ENCODE measurements at places on chromosomes 13 and 19.

- H3K4me1 ChIP-seq, result no peaks in the 10 kb centered on the region
- no peaks in the 10 kb centered on the region for H3K36me3 ChIP-seq
- DNase-seq, result no peak
These were observed 39.9 kb downstream of the SYDE1 start for GRCh38 chr19:15147090-15147489.

DNA sequence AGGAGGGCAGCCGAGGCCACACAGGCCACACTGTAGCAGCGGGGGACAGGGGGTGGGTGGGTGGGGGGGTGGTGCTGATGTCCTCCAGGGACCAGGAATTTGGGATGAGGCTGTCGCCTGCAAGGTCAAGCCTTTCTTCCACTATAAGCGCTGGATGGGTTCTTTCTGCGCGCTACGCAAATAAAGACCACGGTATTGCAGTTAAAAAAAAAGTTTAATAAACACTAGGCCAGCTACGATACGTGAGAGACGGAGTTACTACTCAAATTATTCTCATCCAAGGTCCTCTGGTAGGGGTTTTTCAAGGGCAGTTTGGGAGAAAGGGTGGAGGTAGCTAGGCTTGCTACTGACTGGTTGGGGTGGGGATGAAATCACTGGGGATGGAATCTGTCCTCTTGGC is 508 bp upstream of the ZNF44 start:
- no peaks in the 10 kb centered on the region for H3K27me3 ChIP-seq
- H3K4me3 ChIP-seq, result peak overlapping the region; percentile 64
- no peaks in the 10 kb centered on the region for H3K4me1 ChIP-seq
- peaks cover 12% of the 10 kb centered on the region for H3K36me3 ChIP-seq
- H3K27ac ChIP-seq, result peak overlapping the region; percentile 47
- no peak for DNase-seq

GRCh38 chr13:33637978-33638743 is 179.8 kb upstream of the RFC3 start:
- H3K4me1 ChIP-seq, result peaks cover 55% of the 10 kb centered on the region
- H3K27ac ChIP-seq, result peak overlapping the region; percentile 92
- H3K4me3 ChIP-seq, result no peak overlapping the region
- H3K27me3 ChIP-seq, result no peaks in the 10 kb centered on the region

- no peaks in the 10 kb centered on the region for H3K4me1 ChIP-seq
- DNase-seq, result no peak
- H3K27ac ChIP-seq, result no peak overlapping the region
- H3K27me3 ChIP-seq, result no peaks in the 10 kb centered on the region
These were observed 20.1 kb upstream of the ARHGEF18 start for GRCh38 chr19:7328647-7329046.

GRCh38 chr13:111213964-111214726 is 99.0 kb downstream of the ARHGEF7 start:
- H3K27me3 ChIP-seq, result no peaks in the 10 kb centered on the region
- DNase-seq, result no peak
- H3K27ac ChIP-seq, result no peak overlapping the region
- peaks cover 8% of the 10 kb centered on the region for H3K4me1 ChIP-seq

Data from RWPE2 (cell line).